ENCODE measurements at places on chromosomes 7 and 10. TPM values are rescaled to one million over a fixed set of nuclear protein-coding genes. Genes with fewer than 3 reads are reported as not detected.
A peak's percentile ranks its signal among the peaks of the same experiment; 100 is the strongest.

SLC26A5 gene
- not detected for total RNA-seq

PCDH15 gene
- total RNA-seq, result 24.0 TPM

MRPS33 gene
- 41.5 TPM for total RNA-seq

HOGA1 gene
- 0.50 TPM for total RNA-seq

CYP2C19 gene
- total RNA-seq, result not detected

PTPRN2 gene
- 2.1 TPM for total RNA-seq

DNA sequence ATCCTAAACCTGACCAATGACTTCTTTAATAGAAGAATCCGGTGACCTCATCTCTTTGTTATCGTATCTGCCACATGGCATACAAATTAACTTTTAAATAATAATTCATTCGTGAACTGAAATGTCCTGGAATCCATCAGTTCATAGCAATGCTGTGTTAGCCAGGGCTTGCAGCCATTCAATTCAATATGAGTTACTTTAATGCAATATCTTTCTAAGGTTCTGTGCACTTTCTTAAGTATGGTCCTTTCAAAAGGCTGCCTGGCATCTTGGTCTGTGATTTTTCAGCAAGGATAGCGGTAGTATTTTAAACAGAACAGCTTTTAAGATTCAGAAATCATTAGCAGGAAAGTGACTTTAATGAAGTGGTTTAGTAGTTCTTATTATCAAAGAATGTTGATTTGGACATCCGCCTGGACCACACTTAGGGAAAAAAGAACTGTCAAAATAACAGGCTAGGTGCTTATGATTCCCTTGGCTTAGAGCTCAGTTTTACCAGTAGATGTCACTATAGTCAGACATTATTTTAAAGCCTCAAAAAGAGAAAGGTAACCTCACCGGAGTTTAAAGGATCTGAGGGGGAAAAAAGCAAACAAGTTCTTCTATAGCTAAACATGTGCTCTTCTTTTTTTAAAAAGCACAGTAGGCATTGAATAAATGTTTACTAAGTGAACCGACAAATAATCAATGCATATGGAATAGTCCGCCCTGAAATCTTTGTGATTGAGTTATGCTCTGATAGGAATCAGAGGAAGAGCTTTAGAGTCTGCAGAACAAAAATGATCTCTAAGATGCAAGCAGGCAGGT is 22.7 kb downstream of the SLC35G1 start:
- H3K36me3 ChIP-seq, result no peaks in the 10 kb centered on the region
- no peaks in the 10 kb centered on the region for H3K27me3 ChIP-seq
- no peak for DNase-seq
- peak overlapping the region; percentile 39 for H3K4me3 ChIP-seq

DNA sequence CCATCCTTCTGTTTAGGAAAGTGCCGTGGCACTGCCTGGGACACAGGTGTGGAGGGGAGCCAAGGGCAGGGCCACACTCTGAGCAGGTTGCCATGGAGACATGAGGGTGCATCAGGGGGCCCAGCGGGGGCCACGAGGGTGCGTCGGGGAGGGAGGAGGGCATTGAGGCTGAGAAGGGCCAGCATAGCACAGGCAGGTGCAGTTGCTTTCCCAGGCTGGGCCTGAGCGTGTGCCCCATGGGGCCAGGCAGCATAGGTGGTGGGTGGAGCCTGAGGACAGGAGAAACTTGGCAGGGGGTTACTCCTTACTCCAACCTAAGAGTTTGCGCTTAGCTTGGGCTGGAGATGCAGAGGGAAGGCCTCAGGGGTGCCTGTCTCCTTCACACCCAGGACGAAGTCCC is 15.2 kb downstream of the YKT6 start:
- H3K27me3 ChIP-seq, result no peaks in the 10 kb centered on the region
- peaks cover 10% of the 10 kb centered on the region for H3K4me1 ChIP-seq
- no peak for DNase-seq
- H3K27ac ChIP-seq, result no peak overlapping the region

DNA sequence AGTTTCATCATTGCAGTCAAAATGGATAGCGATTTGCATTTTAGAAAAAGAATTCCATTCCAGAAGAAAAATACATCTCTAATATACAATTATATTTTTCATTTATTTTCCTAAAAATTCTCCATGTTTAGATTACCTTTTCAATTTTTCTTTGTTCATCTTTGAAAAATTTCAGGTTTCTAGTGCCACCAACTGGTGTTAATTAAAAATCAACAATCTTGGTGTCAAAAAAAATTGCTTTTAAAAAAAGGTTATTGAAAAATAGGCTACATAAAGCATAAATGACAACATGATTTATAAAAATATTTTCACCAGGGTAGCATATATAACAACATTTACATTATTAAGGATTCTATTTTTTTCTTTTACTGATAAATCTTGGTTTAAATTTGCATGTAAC is 53.0 kb downstream of the CCDC186 start:
- DNase-seq, result no peak
- H3K27ac ChIP-seq, result no peak overlapping the region
- H3K4me1 ChIP-seq, result peaks cover 2% of the 10 kb centered on the region
- H3K4me3 ChIP-seq, result no peak overlapping the region
- H3K36me3 ChIP-seq, result peaks cover 15% of the 10 kb centered on the region

- H3K36me3 ChIP-seq, result no peaks in the 10 kb centered on the region
- no peak overlapping the region for H3K4me3 ChIP-seq
- H3K27me3 ChIP-seq, result peaks cover 5% of the 10 kb centered on the region
- H3K4me1 ChIP-seq, result no peaks in the 10 kb centered on the region
Measured at GRCh38 chr10:1644191-1644711, 93.1 kb downstream of the ADARB2 start.

DNA sequence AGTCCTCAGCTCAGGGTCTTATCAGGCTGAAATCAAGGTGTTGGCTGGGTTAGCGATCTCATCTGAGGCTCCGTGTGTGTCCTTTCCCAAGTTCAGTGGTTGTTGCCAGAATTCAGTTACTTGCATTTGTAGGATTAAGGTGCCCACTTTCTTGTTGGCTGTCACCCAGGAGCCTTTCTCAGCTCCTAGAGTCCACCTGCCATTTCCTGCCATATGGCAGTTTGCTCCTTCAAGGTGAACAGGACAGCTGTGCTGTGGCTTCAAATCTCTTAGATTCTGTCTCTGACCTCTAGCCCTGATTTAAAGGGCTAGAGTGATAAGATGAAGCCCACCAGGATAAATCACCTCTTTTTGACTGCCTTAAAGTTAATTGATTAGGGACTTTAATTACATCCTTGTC is 1.0 kb upstream of the HIF1AN start:
- H3K27me3 ChIP-seq, result no peaks in the 10 kb centered on the region
- peaks cover 8% of the 10 kb centered on the region for H3K4me1 ChIP-seq
- DNase-seq, result no peak
- peaks cover 4% of the 10 kb centered on the region for H3K36me3 ChIP-seq
- no peak overlapping the region for H3K27ac ChIP-seq

DNA sequence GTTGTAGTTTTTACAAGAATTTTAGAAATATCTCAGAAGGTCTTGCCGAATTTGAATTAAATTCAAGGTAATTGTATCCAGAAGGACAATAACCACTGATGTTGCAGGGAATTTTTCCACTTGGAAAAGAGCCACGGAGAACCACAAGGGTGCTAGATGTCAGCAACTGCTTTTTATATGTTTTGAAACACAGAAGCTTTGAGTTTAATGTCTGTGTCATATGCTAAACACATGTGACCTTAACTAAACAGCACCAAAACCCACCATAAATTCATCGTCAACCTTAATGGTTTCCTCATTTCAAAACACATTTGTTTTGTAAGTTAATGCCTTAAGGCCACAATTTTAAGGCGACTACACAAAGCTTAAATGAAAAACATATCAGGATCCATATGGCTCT is 106.9 kb downstream of the COL28A1 start:
- no peak overlapping the region for H3K27ac ChIP-seq
- peaks cover 1% of the 10 kb centered on the region for H3K27me3 ChIP-seq
- DNase-seq, result no peak

DNA sequence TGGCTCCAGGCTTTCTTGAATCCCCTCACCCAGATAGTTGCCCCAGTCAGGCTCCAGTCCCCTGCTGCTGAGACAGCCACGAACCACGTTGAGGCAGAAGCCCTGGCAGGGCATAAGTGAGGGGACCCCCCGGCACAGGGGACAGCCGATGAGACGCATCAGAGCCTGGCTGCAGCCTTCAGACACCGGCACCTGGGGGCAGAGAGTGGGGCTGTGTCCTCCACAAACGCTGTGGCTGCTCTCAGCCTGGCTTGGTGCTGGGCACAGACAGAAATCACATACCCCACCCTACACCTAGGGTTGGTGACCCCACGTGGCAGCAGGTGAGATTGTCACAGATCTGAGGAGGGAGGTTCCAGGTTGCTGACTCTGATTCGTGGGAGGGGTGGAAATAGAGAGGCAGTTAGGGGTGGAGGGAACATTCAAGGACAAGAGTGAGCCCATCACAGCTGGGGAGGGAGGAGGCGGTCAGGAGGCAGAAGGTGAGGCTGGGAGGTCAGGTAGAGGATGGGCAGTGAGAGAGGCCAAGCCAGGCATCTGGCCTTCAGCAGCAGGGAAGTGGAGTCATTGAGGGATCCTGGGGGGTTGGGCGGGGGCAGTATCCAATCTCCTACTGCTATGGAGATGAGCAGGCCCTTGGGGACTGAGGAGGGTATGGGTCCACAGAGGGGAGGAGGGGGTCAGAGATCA is 3.2 kb downstream of the GPC2 start:
- peaks cover 5% of the 10 kb centered on the region for H3K27me3 ChIP-seq
- no peak overlapping the region for H3K4me3 ChIP-seq
- peaks cover 16% of the 10 kb centered on the region for H3K36me3 ChIP-seq

DNA sequence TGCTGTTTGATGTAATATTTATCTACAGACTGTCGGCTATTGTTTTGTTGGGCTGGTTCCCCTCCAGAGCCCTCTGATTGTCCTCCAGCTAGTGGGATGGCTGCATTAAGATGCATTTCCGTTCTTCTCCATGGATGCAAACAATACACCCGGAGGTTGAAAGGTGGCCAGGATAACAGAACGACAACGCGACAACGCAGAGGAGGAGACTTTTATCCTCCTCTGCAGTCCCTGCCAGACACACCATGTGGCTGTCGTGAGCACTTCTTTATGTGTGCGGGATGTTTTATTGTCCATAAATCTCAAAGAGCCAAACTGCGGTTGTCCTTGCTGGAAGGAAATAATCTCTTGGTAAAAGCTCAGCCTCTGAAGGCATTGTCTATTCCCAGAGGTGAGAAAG is 39.1 kb upstream of the TCERG1L start:
- H3K27ac ChIP-seq, result no peak overlapping the region
- H3K36me3 ChIP-seq, result no peaks in the 10 kb centered on the region
- H3K4me3 ChIP-seq, result no peak overlapping the region

- peaks cover 1% of the 10 kb centered on the region for H3K36me3 ChIP-seq
- H3K27me3 ChIP-seq, result peaks cover 100% of the 10 kb centered on the region
- H3K4me3 ChIP-seq, result no peak overlapping the region
- peaks cover 25% of the 10 kb centered on the region for H3K4me1 ChIP-seq
- no peak for DNase-seq
- H3K27ac ChIP-seq, result no peak overlapping the region
Measured at GRCh38 chr10:117550599-117551329, 8.2 kb downstream of the EMX2 start.

- H3K4me3 ChIP-seq, result no peak overlapping the region
- no peaks in the 10 kb centered on the region for H3K27me3 ChIP-seq
- no peak for DNase-seq
- H3K27ac ChIP-seq, result peak overlapping the region; percentile 79
Measured at GRCh38 chr10:14407567-14407966, 76.8 kb upstream of the FRMD4A start.

DNA sequence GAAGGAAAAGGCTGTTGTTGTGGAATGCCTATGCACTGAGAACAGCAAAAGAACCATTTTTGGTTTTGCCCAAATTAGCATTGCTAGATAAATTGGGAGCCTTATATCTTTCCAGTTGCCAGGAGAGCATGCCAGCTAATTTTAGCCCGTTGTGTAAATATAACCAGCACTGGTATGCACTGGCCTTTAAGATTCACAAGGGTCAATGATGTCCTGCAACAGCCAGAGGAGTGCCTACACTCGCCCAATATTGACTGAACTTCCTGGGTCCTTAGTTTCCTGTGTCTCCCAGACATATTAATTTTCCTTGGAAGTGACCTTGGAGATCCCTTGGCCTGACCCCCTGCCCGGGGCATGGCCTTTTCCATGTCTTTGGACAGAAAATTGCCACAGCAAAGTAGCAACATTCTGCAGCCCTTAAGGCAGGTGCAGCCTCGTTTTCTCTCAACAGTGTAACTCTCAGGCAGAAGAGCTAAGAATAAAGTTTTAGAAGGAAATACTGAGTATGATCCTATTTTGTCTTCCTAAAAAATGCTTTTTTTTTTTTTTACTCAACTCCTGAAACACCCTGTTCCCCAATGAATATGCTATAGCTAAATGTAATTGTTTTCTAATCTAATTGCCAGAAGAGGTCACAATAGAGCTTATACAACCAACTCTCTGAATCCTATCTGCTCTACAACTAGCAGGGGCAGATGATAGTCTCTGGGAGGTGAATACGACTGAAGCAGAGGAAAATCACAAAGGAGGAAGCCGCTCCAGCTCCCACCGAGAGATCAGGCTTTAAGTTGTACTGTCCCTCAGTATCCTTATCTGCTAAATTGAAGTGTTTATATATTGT is 131.9 kb upstream of the PCGF5 start:
- H3K27ac ChIP-seq, result no peak overlapping the region
- no peaks in the 10 kb centered on the region for H3K36me3 ChIP-seq
- H3K4me3 ChIP-seq, result no peak overlapping the region
- no peak for DNase-seq
- H3K27me3 ChIP-seq, result no peaks in the 10 kb centered on the region

DNA sequence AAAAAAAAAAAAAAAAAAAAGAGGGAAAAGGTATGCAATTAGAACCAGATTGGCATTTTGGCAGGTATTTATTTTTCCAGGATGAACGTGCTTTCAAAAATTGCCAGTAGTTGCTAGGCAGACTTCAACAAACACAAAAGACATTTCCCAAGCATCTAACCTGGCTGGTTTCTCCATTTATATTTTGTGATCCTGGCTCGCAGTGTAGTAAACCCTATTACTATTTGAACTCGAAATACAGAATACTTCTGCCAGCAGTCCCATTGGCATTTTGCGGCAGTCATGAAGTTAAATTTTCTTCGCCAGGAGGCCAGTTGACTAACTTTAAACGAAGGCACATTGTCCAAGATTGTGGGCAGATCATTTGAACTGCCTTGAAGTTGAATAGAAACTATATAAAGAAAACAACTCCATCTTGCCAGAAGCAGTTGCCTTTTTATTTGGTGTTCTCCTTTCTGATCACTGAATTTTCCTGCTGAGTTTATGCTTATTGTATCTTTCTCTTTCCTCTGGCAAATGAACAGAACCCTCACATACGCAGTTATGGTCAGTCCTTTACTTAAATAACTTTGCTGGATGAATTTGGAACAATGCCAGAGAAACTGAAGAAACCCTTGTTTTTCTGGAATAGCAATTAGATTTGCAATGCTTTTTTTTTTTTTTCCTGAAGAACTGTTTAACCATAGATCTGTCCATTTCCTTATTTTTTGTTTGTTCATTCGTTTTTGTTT is 132.9 kb downstream of the BICC1 start:
- no peaks in the 10 kb centered on the region for H3K36me3 ChIP-seq
- no peak overlapping the region for H3K4me3 ChIP-seq
- peaks cover 33% of the 10 kb centered on the region for H3K27me3 ChIP-seq
- H3K27ac ChIP-seq, result no peak overlapping the region
- H3K4me1 ChIP-seq, result peaks cover 50% of the 10 kb centered on the region

- DNase-seq, result no peak
- H3K36me3 ChIP-seq, result peaks cover 12% of the 10 kb centered on the region
- H3K27me3 ChIP-seq, result no peaks in the 10 kb centered on the region
- no peak overlapping the region for H3K4me3 ChIP-seq
- no peak overlapping the region for H3K27ac ChIP-seq
- no peaks in the 10 kb centered on the region for H3K4me1 ChIP-seq
Measured at GRCh38 chr10:44209811-44210210, 175.1 kb downstream of the CXCL12 start.

All from mesothelial cell of epicardium (in vitro differentiated cells).